Activated T-cell treated with anti-CD3 and anti-CD28 coated beads, Interleukin-2, amount 50 U/mL, for 72 hours (primary cell): ENCODE measurements at places on chromosomes 6 and 20.

- no peak for DNase-seq
Observed at GRCh38 chr6:144867761-144868160, 582.6 kb downstream of the UTRN start.

- DNase-seq = no peak
Observed at GRCh38 chr20:60453388-60454246, 495.4 kb downstream of the CDH26 start.

DNA sequence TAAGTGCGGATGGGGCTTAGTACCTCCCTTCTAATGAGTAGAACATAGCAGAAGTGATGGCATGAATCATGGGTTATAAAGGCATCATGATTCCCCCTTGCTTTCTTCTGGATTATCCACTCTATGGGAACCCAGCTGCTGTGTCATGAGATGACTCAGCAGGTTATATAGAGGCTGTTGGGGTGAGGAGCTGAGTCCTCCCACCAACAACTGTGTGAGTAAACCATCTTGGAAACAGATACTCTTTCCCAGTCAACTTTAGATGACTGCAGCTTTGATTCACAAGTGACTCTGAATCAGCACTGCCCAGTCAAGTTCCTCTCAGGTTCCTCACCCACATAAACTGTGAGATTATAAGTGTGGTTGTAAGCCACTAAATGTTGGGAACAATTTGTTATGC is 46.3 kb downstream of the FAM83B start:
- DNase-seq = no peak

- DNase-seq = no peak
Observed at GRCh38 chr6:20805021-20805420, 270.8 kb downstream of the CDKAL1 start.

DNA sequence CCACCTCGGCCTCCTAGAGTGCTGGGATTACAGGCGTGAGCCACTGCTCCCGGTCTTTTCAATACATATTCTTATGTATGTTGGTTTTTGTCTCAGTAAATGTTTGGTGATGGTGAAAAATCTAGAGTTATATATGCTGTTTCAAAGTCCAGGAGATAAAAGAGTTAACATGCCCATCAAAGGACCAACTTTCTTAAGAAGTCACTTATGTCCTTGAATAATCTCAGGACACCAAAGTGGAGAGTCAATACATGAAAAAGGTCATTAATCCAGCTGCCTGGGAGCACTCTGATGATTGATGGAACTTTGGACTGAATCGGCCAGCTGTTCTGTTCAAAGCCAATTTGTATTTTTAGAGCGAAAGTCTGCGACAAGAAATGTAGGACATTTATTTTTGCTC is 59.8 kb upstream of the HDAC2 start:
- no peak for DNase-seq

DNA sequence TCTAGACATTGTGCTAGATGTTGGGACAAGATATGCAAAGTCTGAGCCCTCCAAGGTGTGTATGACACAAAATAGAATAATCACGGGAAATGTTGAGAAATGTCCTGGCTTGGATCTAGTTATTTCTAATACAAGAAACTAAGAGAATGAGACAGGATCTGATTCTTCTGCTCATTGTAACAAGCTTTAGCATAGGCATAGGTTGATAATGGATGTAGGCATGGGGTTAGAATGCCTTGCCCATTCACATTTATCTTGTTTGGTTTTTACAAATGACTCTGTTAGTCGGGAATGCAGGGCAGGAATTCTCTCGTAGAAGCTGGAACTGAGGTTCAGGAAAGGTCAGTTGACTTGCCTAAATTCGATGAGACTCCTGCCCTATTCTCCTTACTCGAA is 1.5 kb upstream of the SLC26A8 start:
- no peak for DNase-seq

DNA sequence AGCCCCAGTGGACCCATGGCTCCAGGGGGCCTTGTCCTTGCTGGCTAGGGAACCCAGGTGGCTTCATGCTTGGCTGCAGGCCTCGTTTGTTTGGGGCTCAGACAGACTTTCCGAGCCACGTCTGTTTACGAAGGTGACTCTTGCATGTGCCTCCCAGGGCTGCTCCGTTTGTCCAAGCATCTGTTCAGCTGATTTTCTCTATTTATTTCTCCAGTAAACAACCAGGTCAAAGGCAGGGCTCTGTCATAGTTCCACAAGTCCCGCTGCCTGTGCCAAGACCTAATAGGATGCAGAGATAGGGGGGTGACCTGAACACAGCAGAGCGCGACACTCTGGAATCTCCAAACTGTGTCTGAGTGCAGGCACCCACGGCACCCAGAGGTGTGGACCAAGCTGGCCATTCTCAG is 12.8 kb upstream of the SPO11 start:
- DNase-seq = no peak

GRCh38 chr6:13794184-13794583 is 20.2 kb downstream of the MCUR1 start:
- DNase-seq = peak; percentile 31

- no peak for DNase-seq
Observed at GRCh38 chr20:58239216-58239615, 10.8 kb upstream of the ANKRD60 start.

DNA sequence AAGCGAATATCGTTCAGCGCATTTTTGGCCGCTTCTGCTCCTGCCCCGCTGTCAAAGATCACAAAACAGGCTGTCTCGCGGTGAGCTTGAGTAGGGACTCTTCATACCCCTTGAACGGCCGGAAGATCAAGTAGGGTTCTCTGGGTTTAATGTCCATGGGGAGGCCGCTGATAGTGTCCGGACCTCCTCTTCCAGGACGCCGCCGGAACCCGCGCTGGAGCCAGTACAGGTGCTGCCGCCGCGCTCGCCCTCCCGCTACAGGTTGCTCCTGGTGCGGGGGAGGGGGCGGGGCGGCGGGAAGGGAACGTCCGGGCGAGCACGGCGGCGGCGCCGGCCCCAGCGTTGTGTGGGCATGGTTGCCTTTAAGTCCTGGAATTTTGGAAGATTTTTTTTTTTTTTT is 67.4 kb downstream of the KHDC1L start:
- DNase-seq = no peak

- DNase-seq = no peak
Observed at GRCh38 chr6:69973763-69974162, 107.4 kb downstream of the COL19A1 start.

DNA sequence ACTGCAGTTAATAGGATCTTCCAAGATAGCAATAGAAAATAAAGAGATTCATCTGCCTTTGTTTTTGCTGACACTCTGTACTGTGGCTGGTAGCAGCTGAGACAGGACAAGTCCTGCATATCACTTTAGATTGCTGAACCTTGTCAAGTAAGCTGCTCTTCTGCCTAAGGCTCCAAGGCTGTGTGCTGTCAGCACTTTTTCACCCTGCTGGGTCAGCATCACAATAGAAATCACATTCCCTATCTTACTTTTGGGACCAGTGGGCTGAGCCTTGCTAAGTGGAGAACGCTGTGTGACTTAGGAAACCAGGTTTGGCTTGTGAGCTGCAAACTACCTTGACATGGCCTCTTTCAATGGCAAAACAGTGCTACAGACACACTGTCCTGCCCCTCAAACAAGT is 263.9 kb downstream of the FRK start:
- DNase-seq = no peak

DNA sequence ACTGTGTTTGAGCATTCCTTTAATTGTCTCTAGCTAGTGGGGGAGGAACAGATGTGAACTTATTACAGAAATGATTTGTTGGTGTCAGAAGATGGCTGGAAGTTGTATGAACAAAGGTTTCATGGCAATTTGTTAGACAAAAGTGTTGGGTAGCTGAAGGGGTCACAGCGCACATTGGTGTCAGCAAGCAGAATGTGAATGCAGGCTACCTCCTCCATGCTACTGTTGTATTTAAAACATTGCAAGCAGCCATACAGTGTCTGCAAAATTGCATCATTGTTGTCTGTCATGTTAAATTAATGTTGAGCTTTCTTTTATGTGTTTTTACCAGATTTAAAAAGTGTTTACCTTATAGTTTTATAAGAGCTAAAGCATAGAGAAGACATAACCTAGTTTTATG is 6.2 kb downstream of the LRRC1 start:
- no peak for DNase-seq

DNA sequence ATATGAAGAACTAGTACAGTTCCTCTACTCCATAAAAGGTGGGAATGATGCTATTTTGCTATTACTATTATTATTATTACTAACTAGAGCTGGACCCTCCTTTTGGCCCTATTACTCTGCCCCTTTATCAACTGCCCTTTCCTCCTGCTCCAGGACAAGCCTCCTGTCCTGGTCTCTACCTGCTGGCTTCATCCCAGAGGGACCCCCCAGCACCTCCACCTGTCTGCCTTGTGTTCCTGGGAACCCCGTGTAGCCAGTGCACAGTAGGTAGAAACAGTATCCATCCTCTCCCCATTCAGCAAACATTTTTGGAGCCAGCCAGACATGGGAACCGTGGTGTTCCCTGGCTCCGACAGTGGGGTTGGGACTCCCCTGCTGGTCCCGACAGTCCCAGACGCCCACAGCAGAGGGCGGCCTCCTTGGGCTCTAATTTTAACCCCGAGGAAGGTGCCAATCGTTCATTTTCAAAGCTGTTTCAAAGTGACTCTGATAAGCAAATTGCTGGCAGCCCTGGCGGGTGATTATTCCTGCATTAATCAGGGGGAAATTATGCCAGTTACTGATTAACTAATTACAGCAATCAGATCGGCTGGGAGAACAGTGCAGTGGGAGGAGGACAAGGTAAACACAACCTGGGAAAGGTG is 44.2 kb upstream of the MDGA1 start:
- no peak for DNase-seq

- DNase-seq = no peak
Observed at GRCh38 chr6:25229671-25230321, 49.4 kb upstream of the CARMIL1 start.

- DNase-seq = no peak
Observed at GRCh38 chr20:18019068-18019467, 38.6 kb downstream of the OVOL2 start.

- no peak for DNase-seq
Observed at GRCh38 chr6:107202876-107203468, 87.7 kb upstream of the BEND3 start.

DNA sequence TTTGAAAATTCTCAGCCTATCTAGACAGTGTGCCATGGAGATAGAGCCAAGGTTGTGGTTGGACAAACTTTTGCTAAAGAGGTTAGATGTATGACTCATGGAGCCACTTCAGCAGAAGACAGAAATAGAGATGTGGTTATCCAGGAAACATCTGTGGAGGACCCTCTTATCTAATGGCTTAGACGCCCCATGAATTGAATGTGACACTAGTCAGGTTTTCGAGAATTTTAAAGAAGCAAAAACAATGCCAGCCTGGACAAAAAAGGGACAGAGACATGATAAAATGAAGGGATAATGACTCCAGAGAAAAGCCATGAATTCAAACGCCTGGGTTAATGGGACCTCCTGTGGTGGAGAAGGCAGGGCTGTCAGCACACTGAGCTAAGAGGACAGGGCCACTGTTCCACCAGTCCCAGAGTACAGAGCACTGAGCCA is 280.5 kb downstream of the CLVS2 start:
- no peak for DNase-seq

DNA sequence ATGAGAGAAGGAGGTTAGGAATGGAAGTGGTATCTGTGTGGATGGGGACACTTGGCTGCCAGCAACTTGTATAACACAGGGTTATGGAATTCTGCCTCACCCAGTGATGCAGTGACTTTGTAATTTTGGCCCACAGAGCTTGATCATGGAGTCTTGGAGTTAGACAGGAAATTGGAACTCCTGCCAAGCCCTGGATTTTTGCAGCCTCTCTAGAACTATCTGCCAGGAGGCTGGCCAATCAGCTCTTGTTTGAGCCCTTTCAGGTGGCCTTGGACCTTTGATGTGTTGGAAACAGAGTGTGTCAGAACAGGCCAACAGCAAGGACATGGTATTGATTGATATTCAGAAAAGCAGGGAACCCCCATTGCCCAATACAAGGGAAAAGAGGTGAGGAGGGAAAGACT is 157.7 kb upstream of the GGTLC1 start:
- DNase-seq = no peak

DNA sequence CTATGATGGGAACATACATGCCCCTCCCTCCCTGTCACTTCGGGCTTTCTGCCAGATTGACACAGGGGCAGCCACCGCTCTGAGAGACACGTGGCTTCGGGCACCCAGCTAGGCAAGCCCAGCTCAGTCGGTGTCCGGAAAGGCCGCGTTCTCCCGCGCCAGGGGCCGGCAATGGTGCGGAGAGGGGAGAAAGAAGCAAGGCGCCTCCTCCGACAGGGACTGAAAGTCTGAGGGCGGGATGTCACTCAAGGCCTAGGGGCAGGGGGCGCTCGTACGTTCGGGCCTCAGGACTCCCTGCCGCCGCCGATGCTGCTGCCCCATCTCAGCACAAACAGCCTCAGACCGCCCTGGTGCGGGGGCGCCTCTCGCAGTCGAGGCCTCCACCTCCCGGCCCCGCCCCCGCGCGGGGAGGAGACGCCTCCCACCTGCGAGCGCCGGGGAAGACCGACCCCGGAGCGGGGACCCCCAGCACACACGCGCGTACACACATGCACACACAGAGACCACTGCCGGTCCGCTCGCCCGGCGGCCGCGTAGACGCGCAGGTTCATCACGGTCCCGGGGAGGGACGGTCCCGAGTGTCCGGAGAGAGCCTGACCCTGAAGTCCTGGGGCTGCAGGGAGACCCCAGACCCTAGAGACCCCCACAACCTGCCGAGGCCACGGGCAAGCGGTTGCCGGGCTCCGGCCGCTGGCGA is 1.9 kb downstream of the GRM4 start:
- peak; percentile 74 for DNase-seq

GRCh38 chr6:157174731-157175130 is 148.6 kb downstream of the TMEM242 start:
- DNase-seq = no peak
